ENCODE measurements at places on chromosomes 12 and 14.

GRCh38 chr12:4045786-4046494 lies 172.7 kb upstream of the PARP11 start:
- no peak for DNase-seq

- DNase-seq, result no peak
These were observed 6.7 kb upstream of the SERPINA6 start for GRCh38 chr14:94329857-94330256.

GRCh38 chr12:131950182-131950913 lies 606 bp downstream of the EP400 start:
- no peak for DNase-seq

- no peak for DNase-seq
These were observed 54.3 kb downstream of the PRMT8 start for GRCh38 chr12:3545121-3545796.

GRCh38 chr12:105567061-105567460 lies 236.6 kb downstream of the C12orf75 start:
- no peak for DNase-seq

GRCh38 chr14:60594062-60594461 lies 55.2 kb downstream of the SIX1 start:
- no peak for DNase-seq

- no peak for DNase-seq
These were observed 116.3 kb downstream of the GLT1D1 start for GRCh38 chr12:128969480-128970055.

Data from HS-27A (cell line).